ENCODE measurements at places on chromosomes 5 and 9.

DNA sequence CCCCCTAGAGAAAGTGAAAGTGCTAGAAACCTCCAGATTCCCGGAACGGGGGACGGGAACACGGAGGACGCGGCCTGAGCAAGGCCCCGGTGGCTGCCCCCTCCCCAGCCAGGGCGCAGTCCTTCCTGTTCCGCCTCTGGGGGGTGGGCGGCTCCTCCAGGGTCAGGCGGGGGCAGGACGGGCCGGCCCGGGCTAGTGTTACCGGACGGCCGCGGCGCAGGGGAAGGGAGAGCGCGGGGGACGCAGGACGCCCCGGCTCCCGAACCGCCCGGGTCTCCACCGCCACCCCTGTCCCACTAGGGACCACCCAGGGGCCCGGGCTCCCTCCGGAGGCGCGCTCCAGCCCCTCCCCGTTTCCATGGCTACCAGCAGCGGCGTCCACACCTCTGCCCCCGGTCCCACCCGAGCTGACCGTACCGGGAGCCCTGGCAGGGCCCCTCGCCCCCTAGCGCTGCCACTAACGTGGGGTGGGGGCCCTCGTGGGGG is 579 bp downstream of the SLC12A7 start:
- DNase-seq, result no peak

DNA sequence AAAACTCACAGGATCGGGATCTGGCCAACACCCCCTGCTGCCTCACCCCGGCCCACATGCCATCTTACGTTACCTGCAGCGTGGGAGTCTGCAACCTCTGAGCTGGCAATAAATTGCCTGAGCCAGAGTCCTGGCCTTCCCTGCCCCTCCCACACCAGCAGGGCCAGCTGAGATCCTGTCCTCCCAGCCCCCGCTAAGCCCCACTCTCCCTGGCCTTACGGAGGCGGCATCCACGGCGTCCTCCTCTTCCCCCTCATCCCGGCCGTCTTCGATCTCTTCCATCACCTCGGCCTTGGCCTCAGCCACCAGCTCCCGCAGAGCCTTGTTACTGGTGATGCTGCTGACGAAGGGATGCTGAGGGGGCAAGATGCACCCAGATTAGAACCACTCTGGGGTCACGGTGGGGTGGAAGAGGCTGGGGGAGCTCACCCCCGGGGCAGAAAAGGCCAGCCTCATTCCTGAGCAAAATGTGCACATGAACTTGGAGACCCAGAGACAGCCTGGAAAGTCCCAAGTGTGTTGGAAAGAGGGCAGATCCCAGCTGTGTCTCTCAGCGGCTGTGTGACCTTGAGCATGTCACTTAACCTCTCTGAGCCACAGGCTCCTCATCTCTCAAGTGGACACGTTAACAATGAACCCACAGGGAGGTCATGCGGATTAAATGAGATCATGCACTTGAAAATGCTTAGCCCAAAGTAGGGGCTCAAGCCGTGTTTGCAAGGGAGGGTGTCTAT is 89.9 kb upstream of the FBXW11 start:
- no peak for DNase-seq

GRCh38 chr9:132384376-132384775 is 22.3 kb downstream of the TTF1 start:
- no peak for DNase-seq

- no peak for DNase-seq
These were observed 1219.4 kb upstream of the C9orf72 start for GRCh38 chr9:28792716-28793115.

DNA sequence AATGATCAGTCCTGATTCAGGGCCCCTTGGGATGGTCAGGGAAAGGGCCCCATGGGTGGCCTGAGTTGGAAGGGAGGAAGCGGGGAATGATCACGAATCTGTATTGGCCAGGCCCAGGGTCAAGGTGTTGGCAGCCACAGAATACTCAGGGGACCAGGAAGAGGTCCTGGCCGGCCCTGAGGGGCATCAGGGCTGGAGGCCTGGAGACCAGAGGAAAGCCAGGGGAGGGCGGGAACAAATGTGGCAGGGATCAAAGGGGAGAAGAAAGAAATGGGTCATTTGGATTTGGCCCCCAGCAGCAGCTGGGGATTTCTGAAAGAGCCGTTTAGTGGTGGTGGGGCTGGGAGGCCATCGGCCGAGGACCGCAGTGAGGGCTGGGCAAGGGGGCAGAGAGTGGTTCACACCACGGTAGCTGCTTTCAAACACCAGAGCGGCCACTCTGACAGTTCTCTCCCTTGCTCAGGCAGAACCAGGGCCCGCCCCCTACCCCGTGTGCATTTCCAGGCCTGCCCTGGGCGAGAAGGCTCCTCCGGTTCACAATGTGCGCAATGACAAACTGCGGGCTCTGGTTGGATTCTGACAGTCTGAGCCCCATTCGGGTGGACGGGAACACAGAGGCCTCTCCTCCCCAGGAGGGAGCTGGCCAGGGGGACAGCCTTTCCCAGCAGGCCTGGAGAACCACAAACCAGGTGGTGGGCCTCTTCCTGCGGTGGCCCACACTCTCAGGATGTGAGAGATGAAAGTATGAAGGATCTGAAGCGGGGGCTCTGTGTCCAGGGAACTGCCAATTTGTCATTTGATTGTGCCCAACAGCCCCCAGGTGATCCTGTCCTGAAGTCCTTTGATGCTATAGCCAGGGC is 220.3 kb upstream of the IER5L start:
- DNase-seq, result no peak

- DNase-seq, result no peak
These were observed 137.5 kb downstream of the MAT2B start for GRCh38 chr5:163642904-163643303.

DNA sequence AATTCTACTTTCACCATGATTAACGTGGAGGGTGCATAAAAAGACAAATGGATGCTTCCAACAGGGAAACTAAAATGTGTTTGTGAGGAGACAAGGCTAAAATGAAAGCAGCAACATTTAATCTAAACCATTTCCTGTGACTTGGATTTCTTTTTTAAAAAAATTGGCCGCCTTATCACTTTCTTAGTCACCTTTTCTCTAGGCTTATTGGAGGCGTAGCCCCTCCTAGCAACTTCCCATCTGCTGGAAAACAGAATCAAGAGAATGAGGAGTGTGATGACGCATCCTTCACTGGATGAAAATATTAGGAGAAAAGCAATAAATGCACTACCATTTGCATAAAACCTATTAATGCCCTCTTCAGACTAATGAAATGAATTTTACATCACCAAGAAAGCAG is 791 bp upstream of the GPR150 start:
- DNase-seq, result no peak

DNA sequence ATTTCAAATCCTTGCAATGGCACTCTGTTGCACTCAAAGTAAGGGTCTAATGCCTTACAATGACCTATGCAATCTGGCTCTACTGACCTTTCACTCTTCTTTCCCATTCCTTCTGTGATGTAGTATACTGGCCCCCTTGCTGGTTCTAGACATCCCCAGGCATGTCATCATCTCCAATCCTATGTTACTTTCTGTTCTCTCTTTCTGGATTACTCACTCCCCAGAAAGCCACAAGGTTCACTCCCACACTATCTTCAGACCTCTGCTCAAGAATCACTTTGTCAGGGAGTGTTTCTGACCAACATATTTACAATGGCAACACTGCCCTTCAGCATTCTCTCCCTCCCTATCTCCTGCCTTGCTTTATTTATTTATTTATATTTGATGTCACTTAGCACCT is 802.2 kb upstream of the WWC1 start:
- DNase-seq, result peak; percentile 3

GRCh38 chr9:137802021-137802420 is 75.6 kb upstream of the CACNA1B start:
- DNase-seq, result no peak

DNA sequence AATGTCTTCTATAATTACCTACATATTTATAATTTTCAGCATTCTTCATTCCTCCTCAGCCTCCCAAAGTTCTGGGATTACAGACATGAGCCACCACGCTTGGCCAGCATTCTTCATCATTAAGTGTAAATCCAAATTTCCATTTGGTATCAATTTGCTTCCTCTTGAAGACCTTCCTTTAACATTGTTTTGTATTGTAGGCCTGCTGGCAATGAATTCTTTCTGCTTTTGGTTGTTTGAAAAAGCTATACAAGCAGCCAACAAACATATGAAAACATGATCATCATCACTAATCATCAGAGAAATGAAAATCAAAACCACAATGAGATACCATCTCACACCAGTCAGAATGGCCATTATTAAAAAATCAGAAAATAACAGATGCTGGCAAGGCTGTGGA is 56.4 kb downstream of the GCNT4 start:
- DNase-seq, result no peak

GRCh38 chr9:129880654-129881546 is 45.6 kb downstream of the USP20 start:
- DNase-seq, result no peak

DNA sequence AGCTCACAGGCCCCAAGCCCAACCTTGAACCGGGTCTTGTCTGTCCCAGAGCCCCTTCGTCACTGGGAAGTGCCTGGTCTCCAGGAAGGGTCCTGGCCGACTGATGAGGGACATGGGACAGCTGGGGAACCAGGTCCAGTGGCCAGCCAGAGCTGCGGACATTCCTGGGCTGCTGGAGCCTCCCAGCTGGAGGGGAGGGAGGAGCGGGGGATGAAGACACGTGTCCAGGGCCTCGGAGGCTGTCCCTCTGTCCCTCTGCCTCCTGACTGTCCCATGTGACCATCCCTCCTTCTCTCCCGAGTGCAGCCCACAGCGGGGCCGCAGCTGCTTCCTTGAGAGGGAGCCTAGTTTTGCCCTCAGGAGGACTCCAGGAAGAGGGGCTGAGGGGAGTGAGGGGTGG is 41.7 kb upstream of the UBAC1 start:
- no peak for DNase-seq

GRCh38 chr5:151675611-151676313 is 11.0 kb downstream of the SPARC start:
- DNase-seq, result peak; percentile 70

GRCh38 chr5:139021346-139021745 is 146.2 kb upstream of the LRRTM2 start:
- DNase-seq, result no peak

DNA sequence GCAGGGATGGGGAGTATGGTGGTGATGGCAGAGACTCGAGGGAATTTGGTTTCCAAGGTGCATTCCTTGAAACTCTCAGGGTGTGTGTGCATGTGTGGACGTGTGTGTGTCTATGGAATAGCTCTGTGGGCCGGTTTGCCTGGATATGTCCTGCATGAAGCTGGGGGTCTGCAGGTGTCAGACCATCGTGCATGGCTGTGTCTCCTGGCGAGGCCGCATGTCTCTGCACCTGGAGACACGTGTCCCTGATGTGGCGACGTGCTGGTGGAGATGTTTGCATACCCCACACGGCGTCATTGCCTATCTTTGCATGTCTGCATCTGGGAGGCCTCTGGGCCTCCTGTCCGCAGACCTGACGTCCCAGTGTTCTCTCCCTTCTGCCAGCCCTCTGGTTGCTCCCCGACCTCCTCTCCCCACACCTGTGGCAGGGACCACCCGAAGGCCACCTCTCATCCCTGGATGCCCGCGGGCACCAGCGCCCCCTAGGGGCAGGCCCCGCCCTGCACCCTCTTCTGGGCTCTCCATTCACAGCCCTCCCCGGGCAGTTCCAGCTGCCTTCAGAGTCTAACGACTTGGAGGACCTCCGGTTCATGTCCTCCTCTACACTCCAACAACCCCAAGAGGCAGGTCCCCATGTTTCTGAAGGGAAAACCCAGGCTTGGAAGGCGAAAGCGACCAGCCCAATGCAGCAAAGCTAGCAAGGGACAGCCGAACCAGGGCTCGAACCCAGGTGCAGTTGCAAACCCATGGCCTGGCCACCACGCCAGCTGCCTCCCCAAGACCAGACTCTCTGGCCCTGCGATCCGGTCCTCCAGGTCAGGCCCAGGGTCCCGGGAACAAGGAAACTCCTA is 88.6 kb downstream of the LMX1B start:
- no peak for DNase-seq

- no peak for DNase-seq
These were observed 346.7 kb upstream of the KLF9 start for GRCh38 chr9:70761139-70761670.

DNA sequence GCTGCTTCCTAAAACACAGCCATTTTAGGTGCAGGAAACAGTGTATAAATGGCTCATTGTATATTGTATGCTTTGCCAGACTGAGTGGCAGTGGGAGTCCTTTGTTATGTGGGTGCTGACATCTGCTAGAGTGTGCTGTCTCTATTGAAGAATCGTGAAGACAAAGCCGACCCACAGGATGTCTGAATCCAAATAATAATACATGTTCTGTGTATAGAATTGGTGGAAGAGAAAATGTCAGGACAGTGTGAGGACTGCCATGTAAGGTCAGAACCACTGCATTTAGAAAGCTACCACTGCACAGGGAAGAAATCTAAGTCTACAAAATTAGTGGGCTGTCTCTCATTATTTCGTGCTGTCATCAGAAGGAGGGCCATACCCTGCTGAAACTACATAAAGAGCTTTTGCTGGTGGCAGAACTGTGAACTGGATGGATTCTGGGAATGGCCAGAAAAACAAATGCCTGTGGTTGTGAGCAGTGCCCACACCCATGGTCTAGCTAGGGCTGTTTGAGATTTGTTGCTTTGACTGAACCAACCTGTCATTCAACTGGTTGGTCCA is 2.5 kb downstream of the IL7R start:
- DNase-seq, result peak; percentile 69

DNA sequence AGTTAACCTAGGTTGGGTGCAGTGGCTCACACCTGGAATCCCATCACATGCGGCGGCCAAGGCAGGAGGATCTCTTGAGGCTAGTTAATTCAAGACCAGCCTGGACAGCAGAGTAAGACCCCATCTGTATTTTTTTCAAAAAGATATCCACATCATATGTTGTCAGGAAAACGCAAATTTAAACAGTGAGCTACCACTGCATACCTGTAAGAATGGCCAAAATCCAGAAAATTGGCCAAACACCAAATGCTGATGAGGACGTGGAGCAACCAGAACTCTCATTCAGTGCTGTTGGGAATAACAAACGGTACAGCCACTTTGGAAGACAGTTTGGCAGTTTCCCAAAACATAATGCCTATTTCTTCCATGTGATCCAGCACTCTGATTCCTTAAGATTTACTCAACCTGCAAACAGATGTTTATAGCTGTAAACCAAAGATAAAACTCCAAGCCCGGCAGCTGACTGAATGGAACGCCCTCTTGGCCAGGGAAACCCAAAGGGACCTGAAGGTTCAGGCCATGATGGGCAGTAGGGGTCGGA is 12.4 kb downstream of the CEL start:
- DNase-seq, result peak; percentile 72
